Muscle of arm (tissue), 14 donors: ENCODE measurements at places on chromosomes 12 and 14. TPM values are rescaled to one million over a fixed set of nuclear protein-coding genes. Genes with fewer than 3 reads are reported as not detected.

- DNase-seq: no peak
Observed at GRCh38 chr12:120647375-120647755, 6.9 kb downstream of the CABP1 start.

- DNase-seq: no peak
Observed at GRCh38 chr12:120015313-120015712, 26.3 kb downstream of the BICDL1 start.

GRCh38 chr12:2177751-2178150 is 125.0 kb downstream of the CACNA1C start:
- DNase-seq: no peak

GRCh38 chr12:15049461-15050153 is 76.8 kb downstream of the PDE6H start:
- DNase-seq: no peak

RNU7-1 gene
- polyA plus RNA-seq: not detected

- peak; percentile 30 for DNase-seq
Observed at GRCh38 chr14:20855652-20856291, 35.4 kb upstream of the RNASE3 start.

DNA sequence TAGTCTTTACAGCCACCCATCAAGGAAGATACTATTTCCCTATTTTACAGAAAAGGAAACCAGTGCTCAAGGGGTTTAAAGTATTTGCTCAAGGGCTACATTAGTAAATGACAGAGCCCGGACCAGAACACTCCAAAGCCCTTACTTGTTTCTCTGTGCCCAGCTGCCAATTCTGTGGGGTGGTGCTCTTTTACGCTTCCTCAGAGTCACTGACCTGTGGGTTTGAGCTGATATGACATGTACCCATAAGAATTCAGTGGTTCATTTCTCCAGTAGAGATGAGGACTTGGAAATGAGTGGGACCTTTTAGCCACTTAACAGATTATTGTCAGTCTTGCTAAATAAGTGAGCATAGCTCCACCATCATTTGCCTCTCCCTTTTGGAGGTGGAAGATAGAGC is 37.4 kb upstream of the NKX2-8 start:
- DNase-seq: no peak

DNA sequence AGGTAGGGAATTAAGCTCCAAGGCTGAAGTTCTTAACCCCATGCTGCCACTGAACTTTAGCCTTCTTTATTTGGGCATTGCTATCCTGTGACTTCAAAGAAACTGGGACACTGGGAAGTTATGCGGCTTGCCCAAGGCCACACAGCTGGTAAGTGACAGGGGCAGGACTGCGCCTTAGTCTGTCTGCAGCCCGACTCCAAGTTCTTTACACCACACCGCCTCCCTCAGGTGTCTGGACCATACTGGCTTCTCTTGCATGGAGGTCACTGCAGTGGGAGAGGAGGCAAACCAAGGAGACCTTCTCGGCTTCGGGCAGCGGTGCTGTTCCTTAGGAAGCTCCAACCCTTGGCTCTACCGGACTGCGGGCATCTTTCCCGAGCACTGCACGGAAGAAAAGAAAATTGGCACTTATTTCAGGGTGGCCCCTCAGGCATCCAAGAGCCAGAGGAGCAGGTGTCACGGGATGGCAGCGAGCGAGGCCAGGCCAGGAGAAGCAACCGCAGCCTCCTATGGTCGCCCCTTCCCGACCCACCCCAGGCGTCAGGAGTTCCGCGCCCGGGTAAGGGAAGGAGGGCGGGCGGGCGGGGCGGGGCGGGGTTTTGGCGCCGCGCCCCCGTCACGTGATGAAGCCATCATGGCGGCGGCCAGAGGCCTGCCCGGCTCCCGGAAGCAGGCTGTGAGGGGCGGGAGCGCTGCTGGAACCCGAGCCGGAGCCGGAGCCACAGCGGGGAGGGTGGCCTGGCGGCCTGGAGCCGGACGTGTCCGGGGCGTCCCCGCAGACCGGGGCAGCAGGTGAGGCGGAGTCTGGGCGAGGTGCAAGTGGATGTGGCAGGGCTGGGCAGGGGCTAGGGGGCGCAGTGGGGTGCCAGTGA is 16.4 kb upstream of the ESPL1 start:
- DNase-seq: peak; percentile 74

DNA sequence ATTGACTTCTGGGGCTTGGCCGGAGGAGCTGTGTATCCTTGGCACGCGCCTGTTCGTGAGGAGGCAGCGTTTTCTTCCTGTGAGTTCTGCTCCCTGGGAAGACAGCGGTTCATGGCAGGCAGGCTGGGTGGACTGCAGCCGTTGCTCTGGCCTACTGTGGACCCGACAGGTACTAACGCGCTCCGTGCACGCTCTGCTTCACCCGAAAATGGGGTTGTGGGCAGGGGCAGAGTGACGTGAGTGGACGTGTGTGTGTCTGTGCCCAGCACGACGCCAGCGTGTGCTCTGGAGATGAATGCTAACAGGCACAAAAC is 179.1 kb downstream of the KIF26A start:
- no peak for DNase-seq

DNA sequence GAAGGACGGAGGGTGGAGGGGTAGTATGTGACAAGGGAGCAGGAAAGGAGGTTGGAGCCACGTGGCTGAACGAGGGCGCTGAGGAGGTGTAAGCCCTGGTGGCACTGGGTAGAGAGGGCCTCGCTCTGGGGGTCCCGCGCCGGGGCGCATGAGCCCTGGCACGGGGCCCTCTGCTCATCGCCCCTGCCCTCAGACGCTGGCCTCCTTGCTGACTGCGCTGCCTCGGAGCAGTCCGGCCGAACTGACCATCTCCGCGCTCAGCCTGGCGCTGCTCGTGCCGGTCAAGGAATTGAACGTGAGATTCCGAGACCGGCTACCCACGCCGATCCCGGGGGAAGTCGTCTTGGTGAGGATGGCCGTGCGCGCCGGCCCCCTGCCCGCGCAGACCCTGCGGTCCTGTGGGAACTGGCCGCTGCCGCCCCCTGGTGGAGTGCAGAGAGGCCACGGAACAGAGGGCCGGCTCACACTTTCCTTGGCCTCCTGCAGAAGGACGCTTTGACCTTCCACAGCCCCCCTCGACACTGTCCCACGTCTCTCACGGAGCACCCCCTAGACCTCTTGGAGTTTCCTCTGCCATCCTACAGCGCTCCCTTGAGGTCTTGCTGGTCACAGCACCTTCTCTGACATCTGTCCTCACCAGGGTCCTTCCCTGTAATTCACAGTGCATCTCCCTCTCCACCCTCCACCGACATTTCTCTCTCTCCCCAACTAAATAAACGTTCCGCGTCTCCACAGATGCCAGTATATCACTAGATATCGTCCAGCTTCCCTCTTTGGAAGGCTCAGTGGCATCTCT is 10.5 kb downstream of the ARHGEF25 start:
- DNase-seq: no peak

GRCh38 chr12:105204916-105205315 is 31.1 kb downstream of the APPL2 start:
- DNase-seq: no peak

DNA sequence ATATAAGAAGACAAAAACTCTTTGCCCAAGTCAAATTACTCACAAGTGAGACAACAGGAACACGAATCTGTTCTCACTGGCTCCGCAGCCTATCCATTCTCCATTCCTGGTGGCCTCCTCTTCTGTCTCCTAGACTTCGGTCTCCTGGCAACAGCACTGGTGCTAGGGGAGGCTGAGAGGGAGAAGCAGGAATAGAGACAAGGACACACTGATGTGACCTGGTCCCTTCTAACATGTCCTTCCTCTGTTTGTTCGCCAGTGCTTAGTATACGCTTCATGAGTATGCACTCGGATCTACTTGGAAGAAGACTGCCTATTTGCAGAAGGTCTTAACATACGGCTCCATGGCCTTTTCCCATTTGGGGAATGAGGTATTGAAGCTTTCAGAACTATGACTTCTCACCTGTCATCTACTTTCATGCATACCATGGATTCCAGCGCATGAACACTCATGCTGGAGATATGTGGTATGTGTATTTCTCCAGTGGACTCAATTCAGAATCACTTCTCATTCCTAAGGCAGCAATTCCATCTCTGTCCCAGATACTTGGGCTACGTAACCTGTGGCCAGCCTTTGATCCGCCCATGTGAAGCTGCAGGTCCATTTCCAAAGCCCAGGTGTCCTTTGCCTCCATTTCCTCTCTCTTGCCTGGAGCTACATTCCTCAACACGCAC is 33.9 kb downstream of the BHLHE41 start:
- DNase-seq: no peak

ANAPC7 gene
- 52.4 TPM for polyA plus RNA-seq

ALX1 gene
- polyA plus RNA-seq: 0.17 TPM

P2RX7 gene
- polyA plus RNA-seq: 1.5 TPM

GRCh38 chr14:100297320-100298300 is 8.6 kb downstream of the SLC25A29 start:
- peak; percentile 82 for DNase-seq

SLC6A13 gene
- polyA plus RNA-seq: 3.9 TPM

DNA sequence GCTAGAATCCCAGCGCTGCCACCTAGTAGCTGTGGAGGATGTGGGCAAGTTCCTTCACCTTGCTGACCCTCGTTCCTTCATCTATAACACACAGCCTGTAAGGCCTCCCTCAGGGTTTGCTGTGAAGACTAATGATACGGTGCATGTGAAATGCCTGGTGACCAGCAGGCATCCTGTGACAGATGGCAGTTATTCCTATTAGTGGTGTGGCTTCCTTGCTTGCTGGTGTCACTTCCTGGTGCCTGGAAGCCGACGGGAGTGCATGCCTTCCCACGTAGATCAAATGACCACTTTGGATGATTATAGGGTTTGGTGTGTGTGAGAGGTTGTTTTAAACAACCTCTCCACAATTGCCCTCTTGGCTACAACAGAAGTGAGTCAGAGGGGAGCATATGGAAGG is 894.9 kb downstream of the VRK1 start:
- DNase-seq: no peak

DNA sequence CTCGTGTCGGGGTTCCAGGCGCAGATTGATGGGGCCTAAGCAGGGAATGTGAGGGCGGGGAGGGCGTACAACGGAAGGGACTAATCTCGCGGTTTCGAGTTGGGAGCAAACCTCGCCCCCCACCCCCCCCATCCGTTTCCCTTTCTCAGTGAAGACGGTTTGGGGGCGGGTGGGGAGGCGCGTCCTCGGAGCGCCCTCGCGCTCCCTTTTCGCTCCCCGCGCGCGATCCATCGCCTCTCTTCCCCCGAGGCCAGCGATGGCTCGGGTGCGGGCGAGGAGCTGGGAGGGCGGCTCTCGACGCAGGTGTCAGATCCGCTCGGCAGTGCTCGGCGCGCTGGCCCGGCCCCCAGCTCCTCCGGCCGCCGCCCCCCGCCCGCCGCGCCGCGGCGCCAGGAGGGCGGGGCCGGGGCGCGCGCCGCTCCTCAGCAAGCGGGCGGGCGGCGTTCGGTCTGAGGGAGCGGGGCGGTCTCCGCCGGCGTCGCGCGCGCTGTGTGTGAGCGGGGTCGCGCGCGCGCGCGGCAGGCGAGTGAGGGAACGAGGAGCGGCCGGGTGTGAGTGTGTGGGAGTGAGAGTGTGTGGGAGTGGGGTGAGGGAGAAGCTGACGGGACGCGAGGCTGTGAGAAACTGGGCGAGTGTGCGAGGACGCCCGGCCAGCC is at the start of gene RIMKLB:
RIMKLB (plus strand) TSS at position 516 of the 656 bp plus-strand sequence. CDS start 15,876 bp downstream, outside the sequence.
- peak; percentile 88 for DNase-seq

DBX2 gene
- polyA plus RNA-seq: 0.44 TPM

RERG gene
- polyA plus RNA-seq: 7.5 TPM

DNA sequence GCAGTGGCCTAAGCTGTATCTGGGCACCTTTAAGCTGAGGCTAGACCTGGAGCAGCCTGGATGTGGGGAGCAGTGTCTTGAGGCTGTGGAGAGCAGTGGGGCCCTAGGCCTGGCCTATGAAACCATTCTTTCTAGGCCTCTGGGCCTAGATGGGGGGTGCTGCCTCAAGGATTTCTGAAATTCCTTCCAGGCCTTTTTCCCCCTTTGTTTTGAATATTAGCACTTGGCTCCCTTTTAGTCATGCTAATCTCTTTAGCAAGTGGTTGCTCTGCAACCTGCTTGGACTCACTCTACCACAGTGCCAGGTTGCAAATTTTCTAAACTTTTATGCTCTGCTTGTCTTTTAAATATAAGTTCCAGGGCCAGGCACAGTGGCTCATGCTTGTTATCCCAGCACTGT is 41.6 kb upstream of the RFX4 start:
- DNase-seq: no peak

DNA sequence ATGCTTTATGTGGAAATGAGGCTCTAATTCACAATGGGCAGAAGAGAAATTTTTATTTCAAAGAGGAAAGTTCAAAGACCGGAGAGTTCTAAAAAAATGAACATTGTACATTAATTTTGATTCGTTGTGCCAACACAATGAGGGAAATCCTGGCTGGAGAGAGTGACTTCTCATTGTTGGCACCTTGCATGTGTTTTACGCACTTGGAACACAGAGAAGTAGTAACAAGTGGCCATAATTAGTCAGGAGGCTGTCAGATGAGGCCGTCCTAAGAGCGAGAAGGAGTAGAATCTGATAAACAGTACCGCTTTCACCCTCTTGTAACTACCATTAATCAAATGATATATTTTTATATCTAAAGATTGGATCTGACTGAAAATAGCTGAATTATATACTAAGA is 6.9 kb downstream of the LMO3 start:
- no peak for DNase-seq

- DNase-seq: no peak
Observed at GRCh38 chr12:118050972-118051910, 9.7 kb downstream of the WSB2 start.

SERPINA12 gene
- not detected for polyA plus RNA-seq

DNA sequence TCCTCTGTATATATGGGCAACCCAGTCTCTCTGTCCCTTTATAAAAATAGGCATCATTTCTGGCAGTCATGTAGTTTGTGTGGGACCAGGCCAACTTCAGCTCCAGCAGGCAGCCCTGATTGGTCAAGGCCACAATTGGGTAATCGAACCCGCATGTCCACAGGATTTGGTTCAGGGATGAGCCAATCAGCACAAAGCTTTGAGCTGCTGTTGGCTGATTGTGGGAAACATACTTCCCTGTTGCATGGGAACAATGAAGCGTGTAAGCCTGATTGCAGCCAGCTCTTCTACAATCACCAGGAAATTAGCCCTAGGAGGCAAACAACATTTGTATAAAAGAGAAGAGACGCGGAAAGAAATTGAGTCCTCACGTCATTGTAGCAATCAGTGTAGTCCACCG is 328.6 kb downstream of the PCNX1 start:
- DNase-seq: no peak

ATL1 gene
- 7.7 TPM for polyA plus RNA-seq

TAS2R9 gene
- not detected for polyA plus RNA-seq

- no peak for DNase-seq
Observed at GRCh38 chr12:68462803-68463202, 130.6 kb upstream of the MDM1 start.

DNA sequence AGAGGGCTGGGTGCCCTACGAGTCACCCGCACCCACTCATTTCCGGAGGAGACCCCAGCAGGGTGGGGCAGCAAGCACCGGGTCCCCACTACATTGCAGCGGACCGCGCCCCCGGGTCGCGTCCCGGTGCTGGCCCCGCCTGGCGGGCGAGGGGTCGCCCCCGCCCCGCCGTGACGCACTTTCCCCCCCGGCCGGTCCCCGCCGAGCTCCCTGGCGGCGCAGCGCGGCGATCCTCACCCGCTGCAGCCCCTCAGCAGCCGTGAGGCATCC is 106.1 kb downstream of the PRICKLE1 start:
- DNase-seq: no peak

GRCh38 chr14:91872517-91873470 is 5.5 kb upstream of the TC2N start:
- no peak for DNase-seq
